ENCODE measurements at places on chromosomes 4 and X.

DNA sequence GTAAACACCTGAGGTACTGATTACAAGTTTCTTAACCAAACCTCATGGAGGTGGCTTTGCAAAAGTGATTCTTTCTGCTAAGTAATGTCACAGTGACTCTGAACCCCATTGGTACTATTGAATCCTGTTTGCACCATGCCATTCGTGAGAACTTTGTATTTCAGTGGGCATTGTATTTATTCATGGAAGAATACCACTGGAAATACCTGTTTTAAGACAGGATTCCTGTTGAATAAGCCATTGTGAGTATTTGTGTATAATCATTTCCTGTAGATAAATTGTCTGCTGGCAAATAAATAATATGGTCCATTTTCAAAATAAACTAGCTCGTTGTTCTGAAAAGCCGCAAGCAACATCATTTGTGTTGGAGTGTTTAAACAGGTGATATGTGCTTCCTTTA lies 136.4 kb upstream of the GUCY1A1 start:
- DNase-seq: no peak

DNA sequence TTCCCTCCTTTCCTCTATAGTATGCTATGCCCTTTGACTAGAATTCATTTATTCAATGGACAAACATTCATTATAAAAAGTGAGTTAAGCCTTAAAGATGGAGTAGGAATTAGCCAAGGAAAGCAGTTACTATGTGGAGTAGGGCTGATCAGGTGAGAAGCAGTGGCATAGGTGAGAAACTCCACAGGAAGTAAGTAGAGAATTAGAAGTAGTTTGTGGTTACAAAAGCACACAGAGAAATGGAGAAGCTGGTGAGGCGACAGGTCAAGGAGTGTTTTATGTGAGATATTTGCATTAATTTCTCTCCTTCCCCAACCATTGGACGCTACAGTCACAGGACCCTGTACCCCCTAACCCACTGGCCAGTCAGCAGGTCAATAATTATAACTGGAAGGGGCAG lies 30.6 kb downstream of the SETD7 start:
- no peak for DNase-seq

GRCh38 chr4:181670506-181670905 lies 572.7 kb upstream of the TENM3 start:
- DNase-seq: no peak

DNA sequence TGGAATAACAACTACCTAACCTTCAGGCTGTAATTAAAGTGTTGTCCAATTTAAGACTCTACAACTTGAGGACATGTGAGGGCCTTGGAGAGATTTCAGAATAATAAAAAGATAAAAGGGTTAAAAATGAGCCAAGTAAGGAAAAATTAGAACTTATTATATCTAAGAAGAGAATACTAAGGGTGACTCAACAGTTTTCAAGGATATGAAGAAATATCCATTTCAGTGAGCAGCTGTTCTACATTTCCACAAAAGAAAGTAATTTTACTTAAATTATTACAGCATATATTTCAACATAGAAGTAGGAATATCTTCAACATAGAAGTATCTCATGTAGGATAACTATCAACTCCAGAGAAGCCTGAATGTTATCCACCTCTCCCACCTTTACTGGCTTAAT lies 11.3 kb downstream of the SNX12 start:
- DNase-seq: peak; percentile 29

DNA sequence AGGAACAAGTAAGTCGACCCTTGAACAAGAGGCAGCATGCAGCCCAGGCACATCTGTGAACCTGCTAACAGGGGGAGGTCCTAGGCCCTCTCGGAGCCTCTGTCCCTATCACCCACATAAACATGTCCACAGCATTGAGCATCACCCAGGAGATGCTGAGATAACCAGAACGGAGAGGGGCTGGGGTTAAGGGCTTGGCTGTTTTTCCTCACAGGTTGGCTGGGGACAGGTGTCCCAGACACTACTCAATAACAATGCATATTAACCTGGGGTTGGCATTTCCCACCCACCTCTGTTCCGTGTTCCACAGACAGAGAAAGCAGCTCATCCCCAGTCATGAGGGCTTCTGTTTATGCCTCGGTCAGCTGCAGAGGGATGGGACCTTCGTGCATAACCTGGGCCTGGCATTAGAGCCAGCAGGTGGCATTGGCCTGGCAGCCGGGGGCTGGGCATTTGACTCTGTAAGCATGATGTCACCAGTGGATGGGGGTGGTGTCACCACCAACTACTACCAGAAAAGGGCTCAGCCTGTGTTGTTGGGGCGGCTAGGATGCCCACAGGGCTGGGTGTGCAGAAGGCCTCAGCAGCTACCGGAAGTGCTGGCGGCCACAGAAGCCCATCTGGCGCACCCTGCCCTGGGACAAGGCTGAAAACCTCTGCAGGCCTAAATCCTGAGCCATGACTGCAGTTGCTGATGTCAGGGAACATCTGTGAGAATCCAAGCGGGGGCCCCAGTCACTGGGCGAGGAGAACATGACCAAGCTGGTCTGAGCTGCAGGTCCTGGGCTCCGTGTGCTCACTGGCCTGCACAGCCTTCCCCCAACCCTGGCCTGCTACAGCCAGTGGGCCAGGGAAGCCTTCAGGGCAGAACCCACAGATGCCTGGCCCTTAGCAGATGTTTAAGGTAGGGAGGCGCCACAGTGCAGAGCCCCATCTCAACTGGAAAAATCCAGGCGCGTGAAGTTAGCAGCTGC lies 351.4 kb downstream of the NR3C2 start:
- no peak for DNase-seq

- DNase-seq: no peak
These were observed 19.5 kb downstream of the TMPRSS11E start for GRCh38 chr4:68466751-68467150.

DNA sequence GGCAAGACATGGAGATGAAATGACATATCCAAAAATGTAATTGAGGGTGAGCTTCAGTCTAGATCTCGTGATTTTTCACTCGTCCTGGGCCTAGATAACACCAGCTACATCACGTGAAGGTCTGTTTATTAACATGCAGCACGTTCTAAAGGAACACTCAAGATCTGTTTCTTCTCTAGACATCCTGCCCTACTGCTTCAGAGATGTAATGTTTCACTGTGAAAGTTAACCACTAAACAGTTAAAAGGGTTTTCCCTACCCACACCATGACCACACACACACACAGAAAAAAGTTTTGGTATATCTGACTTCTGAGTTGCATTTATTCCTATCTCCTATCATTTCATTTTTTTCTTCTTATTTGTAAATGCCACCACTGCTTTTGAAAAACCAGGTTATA lies 52.3 kb upstream of the SMIM31 start:
- DNase-seq: no peak

- DNase-seq: no peak
These were observed 283.6 kb downstream of the CFAP299 start for GRCh38 chr4:80619070-80619674.

GRCh38 chr4:186570193-186570996 lies 15.0 kb upstream of the MTNR1A start:
- DNase-seq: peak; percentile 46

GRCh38 chr4:88745175-88745574 lies 47.5 kb upstream of the NAP1L5 start:
- no peak for DNase-seq

DNA sequence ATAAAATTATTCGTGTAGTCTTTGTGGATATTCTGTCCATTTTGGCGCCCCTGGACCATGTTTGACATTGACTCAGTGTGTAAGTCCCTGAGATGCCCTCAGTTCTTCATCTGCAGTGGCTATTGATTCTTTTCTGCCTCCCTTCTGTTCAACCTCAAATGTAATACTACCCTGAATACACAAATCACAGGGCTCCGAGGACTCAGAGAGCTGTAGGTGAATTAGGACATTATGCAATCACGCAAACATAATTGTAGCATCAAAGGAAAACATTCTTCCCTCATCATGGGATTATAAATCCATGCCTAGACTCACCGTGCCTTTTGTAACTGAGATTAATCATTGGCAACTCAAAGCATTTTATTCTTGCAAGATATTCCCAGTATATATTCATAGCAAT lies 161.4 kb upstream of the PACRGL start:
- DNase-seq: no peak

GRCh38 chr4:120926358-120927025 lies 4.0 kb upstream of the PRDM5 start:
- DNase-seq: no peak

DNA sequence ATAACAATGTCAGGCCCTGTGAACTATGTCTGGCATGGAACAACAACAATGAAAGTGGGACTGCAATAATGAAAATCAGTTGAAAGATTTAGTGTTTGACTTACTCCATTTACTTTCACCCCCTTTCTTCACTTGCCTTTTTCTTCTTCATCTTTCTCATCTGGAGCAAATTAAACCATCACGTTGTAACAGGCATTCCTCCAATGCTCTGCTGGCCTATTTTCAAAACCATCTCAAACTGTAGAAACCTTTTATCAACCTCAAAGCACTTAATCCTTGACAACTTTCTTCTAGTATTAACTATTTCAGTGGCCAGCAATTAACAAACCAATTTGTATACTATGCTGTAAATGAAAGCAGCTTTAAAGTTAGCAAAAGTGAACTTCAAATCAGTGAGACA lies 8.3 kb downstream of the KLHL13 start:
- no peak for DNase-seq

GRCh38 chr4:115671581-115671980 lies 558.2 kb upstream of the NDST4 start:
- no peak for DNase-seq

- DNase-seq: no peak
These were observed 28.4 kb downstream of the MAGEB16 start for GRCh38 chrX:35826503-35826902.

GRCh38 chrX:39017716-39018115 lies 216.5 kb downstream of the MID1IP1 start:
- no peak for DNase-seq

DNA sequence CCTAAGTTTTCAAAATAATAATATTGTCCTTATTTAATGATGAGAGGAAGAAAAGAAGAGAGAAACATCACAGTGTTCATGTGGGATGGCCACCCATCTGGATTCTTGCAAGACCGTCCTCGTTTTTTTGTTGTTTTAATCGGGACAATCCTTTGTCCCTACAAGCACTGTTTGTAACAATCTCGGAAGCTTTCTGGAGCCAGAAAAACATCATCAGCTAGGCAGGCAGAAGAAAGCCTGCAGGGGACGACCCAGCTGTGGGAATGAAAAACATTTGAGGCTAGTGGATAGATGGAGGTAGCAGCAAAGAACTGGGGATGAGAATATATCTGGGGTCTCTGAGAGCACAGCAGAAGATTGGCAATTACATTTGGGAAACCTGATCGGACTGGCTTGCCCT lies 105.6 kb downstream of the DKK2 start:
- DNase-seq: no peak

GRCh38 chr4:39305912-39306677 lies 60.1 kb downstream of the RFC1 start:
- no peak for DNase-seq

GRCh38 chr4:34850421-34850820 lies 1393.9 kb downstream of the ARAP2 start:
- no peak for DNase-seq

DNA sequence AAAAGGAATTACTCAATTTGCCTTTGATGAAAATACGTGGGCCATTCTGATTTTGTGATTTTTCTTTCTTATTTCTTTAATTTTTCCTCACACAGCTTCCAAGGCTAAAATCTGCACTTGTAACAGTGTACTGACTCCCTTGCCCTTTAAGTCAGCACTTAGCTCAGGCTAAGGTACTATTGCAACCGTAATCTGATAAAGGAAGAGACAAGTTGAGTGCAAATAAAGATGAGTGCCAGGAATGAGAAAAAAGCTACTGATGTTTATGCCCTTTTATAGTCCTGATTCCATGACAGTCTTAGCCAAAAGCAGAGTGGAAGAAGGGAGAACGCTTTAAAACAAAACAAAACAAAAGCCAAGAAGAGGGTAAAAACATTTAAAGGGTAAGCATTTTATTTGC lies 6.0 kb downstream of the DMD start:
- DNase-seq: no peak

- no peak for DNase-seq
These were observed 49.5 kb downstream of the CLCN4 start for GRCh38 chrX:10206317-10206716.

GRCh38 chr4:123996718-123997510 lies 600.3 kb downstream of the SPRY1 start:
- no peak for DNase-seq

DNA sequence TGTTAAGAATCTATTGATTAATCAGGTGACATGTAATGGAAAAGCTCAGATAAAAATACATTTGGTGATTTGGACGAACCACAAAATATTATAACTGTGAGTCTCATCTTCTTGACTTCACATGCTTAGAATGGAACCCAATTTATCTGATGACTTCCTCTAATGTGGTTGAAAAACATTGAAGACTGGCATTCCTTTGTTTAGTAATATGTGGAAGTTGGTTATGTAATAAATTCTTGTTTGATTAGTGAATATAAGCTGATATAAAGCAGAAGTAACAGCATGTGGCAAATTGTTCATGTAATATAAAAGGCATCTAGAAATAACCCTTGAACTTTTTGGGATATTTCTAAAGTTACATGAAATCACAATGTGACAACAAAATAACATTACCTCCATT lies 9.7 kb downstream of the GIMD1 start:
- peak; percentile 58 for DNase-seq

DNA sequence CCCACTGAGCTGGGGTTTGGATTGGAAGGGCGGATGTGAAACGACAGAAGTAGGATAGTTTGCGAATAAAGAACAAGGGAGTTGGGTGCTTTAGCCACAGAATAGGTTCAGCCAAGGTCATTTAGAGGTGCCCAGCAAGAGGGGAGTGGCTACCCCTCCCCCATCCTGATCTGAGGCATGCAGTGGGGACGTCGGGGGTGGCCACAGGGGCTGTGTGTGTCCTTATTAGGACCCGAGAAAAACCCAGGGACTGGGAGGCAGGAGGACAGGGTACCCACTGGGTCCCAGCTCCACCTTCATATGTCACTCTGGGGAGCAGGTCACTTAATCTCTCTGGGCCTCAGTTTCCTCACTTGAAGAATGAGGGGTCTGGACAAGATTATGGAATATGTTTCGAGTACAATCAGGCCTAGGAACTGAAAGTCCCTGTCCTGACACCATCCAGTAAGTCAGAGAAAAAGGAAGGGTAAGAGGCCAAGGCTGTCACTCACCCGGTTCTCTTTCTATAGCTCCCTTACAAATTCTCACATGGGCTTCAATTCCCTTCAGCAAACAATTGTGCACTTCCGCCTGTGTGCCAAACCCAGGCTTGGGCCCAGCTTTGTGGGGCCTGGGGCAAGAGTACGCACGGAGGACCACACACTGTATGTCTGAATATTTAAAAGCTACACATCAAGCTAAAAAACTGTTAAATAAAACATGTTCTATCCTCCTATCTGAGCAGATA lies 4.2 kb upstream of the NYX start:
- no peak for DNase-seq

DNA sequence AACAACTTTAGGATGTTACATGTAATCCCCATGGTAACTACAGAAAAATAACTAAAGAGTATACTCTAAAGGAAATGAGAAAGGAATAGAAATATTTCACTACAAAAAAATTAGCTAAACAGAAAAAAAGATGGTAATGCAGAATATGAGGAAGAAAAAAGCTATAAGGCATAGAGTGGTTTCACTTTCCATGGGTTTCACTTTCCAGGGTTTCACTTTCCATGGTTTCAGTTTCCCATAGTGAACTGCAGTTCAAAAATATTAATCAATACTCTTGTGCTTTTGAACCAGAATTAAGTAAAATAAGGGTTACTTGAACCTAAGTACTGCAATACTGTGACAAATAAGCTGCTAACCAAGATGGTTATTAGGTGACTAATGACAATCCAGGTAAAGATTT lies 42.0 kb downstream of the NPFFR2 start:
- DNase-seq: no peak

Data from AG09309 (cell line).